ENCODE measurements at places on chromosomes 5 and 9.
A peak's percentile ranks its signal among the peaks of the same experiment; 100 is the strongest.

DNA sequence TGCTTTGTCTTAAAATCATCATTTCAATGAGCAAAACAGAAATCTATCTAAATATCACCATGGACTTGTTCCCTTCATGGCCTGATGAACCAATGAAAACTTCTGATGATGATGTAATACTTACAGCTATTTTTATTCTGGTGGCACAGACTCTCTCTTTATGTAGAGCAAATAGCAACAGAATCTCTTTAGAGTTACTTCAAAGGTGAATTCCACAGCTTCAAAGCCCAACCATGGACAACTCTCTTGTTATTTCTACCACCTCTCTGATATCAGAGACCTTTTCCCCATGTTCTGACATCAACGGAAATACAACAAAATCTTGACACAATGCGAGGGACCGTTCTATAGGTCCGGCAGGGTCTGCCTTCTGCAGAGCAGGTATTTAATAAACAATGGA is 70.1 kb downstream of the RETREG1 start:
- no peak for DNase-seq

GRCh38 chr5:173789031-173789920 is 98.9 kb upstream of the CPEB4 start:
- peak; percentile 58 for DNase-seq

DNA sequence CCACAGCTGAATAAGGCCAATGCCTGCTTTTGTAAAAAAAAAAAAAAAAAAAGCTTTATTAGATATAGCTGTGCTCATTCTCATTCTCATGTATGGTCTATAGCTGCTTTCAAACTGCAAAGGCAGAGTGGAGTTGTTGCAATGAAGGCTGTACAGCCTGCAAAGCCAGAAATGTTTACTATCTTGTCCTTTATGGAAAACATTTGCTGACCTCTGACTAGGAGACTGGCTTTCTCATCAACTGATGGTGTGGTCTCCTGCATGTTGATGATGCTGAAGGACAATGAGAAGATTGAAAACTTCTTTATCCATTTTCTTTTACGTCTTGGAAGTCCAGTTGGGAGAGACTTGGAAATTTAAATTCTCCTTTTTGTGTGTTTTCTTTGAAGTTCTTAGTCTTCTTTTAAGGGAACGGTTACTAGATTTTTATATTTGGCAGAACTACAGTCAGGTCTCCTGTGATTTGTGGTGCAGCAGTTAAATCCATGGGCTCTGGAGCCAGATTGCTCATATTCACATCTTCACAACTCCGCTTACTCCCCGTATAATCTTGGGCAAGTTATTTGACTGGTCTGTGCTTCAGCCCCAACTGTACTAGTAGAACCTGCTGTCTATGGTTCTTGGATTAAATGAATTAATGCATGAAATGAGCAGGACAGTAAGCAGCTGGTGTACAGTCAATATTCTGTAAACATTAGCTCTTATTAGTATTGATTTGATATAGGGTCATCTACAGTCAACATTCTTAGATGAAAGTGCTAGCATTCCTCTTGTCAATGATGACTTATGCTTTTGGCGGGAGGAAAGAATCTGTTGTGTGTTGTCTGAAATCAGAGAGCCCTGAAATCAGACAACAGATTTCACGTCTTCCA is 39.7 kb upstream of the BASP1 start:
- no peak for DNase-seq

DNA sequence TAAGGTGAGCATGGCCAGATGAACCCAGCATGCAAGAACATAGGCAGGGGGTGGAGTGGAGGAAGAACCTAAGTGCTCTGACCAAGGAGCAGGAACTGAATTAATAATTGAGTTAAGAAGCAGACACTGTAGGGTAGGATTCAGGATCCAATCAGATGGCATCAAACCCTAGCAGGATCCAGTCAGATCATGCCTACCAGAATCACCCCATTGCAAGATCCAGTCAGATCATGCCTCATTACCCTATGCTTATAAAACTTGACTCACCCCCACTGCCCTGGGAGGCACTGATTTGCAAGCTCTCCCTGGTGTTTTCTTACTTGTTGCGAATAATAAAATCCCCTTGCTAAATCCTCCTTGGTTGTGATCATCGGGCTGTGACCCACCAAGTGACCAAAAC is 19.7 kb downstream of the TUSC1 start:
- no peak for DNase-seq

DNA sequence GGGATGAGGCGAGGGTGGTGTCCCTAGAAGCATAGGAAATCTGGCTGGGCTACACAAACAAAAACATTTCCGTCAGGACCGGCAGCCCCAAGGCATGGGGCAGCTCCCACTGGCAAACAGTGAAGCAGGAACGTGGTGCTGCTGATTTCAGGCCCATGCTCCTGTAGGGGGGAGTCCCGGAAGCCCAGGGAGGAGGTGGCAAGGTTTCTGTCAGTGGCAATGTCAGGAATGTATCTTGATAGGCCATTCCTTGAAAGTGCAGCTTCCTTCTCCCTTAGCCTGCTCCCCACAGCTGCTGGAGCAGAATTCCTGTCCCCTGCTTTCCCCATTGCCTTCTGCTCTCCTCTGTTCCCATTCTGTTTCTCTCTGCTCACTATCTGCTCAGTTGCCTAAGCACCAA is 42.4 kb downstream of the MRRF start:
- no peak for DNase-seq

- no peak for DNase-seq
Measured at GRCh38 chr5:172616730-172617129, 24.3 kb upstream of the NEURL1B start.

DNA sequence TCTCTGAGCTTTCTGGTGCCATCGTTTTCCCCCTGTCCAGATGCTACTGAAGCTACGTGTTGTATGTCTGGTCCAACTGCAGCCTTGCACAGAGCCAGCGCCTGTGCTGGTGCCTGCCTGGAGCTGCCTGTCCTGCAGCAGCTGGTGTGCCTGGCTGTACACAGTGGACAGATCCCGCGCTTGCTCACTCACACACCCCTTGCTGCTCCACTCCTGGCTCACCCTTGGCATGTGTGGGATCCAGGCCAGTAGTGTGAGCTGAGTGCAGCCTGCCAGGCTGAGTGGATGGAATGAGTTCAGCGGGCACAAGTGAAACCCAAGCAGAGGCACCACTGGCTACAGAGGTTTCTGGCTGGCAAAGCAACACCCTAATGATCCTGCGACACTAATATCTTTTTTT is 40.4 kb downstream of the FER start:
- DNase-seq: no peak

DNA sequence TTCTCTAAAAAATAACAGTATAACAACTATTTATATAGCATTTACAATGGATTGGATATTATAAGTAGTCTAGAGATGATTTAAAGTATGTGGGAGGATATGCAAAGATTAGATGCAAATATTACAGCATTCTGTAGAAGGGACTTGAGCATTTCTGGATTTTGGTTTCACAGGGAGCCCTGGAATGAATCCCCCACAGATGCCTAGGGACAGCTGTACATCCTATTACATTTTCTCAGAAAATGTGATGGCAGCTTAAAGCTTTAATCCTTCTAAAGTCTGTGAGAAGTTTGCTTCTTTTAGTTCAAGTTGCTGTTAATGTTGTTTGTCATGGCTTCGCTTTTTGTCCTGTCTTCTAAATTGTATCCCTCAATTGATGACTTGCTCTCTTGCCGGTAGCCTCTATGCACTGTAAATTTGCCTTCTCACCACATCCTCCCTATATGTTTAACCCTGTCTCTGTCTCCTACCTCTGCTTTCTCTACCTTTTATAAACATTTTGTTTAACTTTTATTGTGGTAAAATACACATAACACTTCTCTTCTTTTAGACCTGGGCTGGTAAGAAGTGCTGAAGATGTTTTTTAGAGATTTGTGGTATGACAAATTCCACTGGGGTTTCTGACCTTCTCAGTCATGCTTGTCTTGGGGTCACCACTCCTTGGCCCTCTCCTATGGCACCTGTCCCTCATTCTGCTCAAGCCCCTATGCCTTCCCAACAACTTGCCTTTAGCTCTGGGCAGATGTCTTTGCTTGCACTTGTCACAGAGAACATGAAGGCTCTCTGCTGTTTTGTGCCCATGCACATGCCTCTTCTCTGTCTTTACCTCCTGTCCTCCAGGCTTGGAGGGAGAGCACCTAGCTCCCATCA is 37.9 kb downstream of the LNPEP start:
- DNase-seq: no peak

DNA sequence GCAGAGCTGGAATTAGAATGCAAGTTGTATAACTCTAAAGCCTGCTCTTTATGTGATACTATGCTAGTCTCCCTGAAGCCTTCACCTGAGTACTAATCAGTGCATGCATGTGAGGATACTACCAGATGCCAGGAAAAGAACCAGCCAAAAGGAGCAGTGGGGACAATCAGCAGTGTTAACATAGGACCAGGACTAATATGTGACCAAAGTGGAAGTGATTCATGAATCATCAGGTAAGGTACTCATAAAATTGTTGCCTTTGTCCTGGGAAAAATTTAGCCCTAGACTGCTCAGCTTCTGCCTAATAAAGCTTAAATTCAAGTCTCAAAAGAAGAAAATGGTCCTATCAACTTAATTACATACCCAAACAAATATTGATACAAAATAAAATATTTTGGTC is 13.4 kb upstream of the TSLP start:
- no peak for DNase-seq

Data from activated CD8-positive, alpha-beta memory T cell treated with anti-CD3 and anti-CD28 coated beads, Interleukin-2, amount 50 U/mL, for 48 hours (primary cell).